ENCODE measurements at places on chromosomes 12 and 14.

DNA sequence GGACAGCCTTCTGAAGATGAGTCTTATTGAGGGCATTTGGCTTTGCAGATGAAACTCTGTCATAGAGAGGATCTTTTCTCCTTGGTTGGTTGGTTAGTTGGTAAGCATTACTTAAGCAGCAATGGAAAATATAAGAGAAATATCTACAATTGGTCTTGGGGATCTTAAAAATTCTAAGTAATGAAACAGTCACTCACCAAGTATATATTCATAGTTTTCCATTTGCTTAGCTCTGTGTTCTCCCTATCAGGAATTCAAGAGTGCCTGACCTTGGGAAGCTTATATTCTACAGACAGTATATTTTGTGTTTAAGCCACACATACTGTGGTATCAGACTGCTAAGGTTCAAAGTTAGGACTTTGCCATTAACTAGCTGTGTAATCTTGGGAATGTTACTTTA, at the start of gene OR5AU1:
Gene OR5AU1, minus strand, starts transcription at position 101 of the 400 bp plus-strand sequence. CDS start 191 bp downstream, outside the sequence.
- no peak for DNase-seq

DNA sequence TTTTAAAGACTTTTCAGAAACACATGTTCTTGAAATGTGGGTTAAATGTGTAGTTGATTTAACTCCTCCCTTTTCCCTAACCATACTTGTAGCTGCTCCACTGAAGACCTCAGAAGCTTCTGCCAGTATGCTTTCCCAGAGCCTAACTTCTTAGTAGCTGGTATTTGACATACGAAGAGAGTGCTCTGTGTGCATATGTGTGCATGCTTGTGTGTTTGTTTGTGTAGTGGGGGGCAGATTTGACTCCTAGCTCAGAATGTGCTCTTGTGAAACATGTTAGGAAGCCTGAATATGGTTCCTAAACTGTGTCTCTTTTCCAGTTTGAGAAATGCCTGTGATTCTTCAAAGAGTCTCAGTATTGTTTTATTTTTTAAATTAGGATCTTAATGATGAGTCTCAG, 420.4 kb downstream of the PCNX1 start:
- DNase-seq: no peak

- no peak for DNase-seq
Measured at GRCh38 chr14:27528328-27528727, 930.5 kb upstream of the NOVA1 start.

DNA sequence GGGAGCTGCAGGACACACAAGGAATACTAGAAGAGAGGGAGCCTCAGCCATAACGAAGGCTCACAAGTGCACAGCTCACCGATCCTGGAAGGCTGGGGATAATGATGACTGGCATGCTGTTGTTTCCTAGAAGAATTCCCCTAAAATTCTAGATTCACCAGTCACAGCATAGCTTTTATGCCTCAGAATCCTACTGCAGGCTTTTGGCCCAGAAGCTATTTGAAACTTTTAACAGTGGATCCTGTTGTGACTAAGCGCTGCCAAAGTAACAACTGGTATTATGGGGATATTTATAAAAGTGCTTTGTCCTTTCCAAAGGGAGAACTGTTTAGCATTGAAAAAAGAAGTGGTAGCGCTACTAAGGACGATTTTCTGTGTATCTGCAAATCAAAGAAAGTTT, 214.1 kb upstream of the PELI2 start:
- DNase-seq: no peak

DNA sequence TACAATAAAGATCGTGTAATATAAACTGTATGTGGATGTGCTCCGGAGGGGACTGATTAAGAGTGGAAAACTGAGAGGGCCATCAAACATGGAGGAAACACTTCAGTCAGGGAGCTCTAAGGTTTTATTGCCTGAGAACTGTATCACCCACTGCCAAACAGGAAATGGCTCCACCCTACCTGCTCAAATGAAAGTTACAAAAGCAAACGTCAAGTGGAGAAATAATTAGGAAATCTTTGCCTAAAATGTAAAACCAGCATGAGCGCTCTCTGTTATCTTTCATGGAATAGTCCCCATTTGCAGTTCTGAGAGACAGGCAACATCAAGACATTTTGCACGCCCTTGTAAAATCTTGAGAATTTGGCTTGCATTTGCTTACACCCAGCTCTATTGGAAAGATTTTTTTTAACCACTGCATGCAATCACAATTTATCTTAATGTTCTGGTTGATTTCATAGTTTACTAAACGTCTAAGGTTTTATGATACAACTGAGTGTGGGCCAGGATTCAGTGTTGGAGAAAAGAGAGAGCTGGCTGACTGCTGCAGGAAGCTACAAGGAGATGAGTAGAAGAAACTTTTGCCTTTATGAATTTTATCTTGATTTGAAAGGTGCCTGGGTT, 344.0 kb upstream of the PRICKLE1 start:
- DNase-seq: no peak

GRCh38 chr14:87877877-87878276, 115.1 kb downstream of the GALC start:
- DNase-seq: no peak

DNA sequence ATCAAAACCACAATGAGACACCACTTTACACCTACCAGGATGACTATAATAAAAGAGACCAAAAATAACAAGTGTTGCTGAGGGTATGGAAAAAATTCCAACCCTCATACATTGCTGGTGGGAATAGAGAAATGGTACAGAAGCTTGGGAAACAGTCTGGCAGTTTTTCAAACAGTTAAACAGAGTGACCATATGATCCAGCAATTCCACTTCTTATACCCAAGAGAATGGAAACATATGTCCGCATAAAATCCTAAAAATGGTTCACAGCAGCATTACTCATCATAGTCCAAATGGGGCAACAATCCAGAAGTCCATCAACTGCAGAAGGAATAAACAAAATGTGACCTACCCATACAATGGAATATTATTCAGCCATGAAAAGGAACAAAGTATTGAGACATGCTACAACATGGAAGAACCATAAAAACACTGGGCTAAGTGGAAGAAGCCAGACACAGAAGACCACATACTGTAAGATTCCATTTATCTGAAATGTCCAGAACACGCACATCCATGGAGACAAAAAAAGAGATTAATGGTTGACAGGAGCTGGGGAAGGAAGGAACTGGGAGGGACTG, 44.5 kb downstream of the CHGA start:
- no peak for DNase-seq

DNA sequence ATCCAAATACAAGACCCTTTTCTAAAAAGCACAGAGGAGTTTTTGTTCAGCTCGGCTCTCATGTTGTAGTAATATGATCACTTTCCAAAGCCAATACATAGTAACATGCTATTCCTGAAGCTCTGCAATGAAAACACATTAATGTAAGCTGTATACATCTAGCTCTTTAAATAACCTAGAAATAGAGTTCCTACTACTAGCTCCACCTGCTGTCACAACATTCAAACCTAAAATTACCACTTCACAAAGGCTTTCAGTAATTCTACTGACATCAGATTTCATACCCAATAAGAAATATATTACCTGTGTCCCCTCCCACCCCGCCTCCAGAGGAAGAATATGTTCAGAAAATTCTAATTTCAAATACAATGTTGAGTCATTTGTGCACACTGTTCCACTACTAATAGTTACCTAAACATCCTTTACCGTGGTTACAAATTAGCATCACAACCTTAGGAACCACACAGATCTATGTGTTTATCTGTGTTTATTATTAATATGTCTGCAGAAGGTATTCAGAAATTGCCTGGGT, 17.8 kb downstream of the EFCAB11 start:
- DNase-seq: no peak

DNA sequence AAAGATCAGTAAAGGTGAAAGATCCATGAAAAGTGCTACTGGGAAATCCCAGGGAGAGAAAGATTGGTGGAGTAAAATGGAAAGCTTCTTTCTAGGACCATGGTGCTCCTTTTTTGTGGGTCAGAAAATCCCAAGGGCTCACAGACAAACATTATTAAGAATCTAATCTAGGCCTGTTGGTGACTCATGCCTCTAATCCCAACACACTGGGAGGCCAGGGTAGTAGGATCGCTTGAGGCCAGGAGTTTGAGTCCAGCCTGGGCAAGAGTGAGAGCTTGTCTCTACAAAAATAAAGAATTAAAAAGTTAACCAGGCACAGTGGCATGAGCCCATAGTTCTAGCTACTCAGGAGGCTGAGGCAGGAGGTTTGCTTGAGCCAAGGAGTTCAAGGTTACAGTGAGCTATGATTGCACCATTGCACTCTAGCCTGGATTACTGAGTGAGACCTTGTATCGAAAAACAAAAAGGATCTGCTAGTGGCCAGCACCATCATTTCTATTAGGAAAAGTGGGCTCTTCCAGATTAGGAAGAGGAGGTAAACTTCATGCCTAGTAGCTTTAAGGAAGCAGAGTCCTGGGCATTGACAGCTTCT, 43.0 kb downstream of the TXNRD1 start:
- no peak for DNase-seq

DNA sequence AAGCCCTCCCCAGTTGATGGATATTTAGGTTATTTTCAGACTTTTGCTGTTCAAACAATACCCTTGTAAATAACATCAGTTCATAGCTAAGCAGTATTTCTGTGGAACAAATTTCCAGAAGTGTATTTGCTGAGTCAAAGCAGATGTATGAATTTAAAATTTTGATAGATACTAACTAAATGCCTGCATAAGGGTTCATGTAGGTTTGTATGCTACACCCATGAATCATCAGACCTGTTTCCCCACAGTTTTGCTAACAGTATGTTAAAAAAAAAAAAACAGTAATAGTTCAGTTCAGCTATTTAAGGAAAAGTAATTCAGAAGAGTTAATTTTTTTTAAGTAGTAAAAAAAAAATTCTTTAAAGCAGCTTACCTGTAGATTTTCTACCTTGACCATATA, 236.1 kb upstream of the DIO2 start:
- DNase-seq: no peak

GRCh38 chr12:64756376-64756775, 2.8 kb downstream of the GNS start:
- DNase-seq: no peak

- no peak for DNase-seq
Measured at GRCh38 chr12:108514468-108514972, 557 bp upstream of the FICD start.

DNA sequence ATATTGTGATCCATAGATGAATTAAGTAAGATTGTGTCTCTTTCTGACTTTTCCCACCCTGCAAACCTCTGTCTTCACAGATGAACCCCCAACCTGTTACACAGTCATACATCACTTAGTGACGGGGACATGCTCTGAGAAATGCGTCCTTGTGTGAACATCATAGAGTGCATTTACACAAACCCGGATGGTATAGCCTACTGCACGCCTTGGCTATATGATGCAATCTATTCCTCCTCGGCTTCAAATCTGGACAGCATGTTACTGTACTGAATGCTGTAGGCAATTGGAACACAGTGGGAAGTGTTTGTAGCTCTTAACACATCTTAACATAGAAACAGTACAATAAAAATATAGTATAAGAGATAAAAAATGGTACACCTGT, 7.4 kb upstream of the TESPA1 start:
- DNase-seq: no peak

GRCh38 chr14:97290977-97291376, 493.8 kb downstream of the VRK1 start:
- no peak for DNase-seq

GRCh38 chr12:23752245-23752644, 197.2 kb downstream of the SOX5 start:
- DNase-seq: no peak

GRCh38 chr12:116325336-116325664, 47.8 kb upstream of the MED13L start:
- DNase-seq: no peak

GRCh38 chr14:104473244-104473565, 106.4 kb upstream of the C14orf180 start:
- no peak for DNase-seq

DNA sequence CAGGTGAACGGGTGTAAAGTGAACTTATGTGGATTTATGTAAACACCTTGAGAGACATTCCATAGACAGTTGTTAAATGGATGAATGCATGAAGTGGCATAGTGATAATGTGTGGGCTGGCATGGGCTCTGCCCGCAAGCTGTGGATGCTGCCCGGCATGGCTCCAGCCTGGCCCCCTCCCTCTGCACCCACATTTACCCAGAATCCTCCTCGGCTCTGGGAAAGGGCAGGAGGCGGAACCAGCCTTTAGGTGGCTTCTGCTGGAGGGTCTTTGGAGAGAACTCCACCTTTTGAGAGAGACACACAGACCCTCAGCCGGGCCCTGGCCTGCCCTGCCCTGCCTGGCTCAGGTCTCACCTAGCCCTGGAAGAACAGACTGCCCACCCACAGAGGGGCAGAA, 18.7 kb downstream of the RASAL1 start:
- DNase-seq: no peak

- DNase-seq: no peak
Measured at GRCh38 chr12:32039347-32039746, 67.3 kb upstream of the BICD1 start.

DNA sequence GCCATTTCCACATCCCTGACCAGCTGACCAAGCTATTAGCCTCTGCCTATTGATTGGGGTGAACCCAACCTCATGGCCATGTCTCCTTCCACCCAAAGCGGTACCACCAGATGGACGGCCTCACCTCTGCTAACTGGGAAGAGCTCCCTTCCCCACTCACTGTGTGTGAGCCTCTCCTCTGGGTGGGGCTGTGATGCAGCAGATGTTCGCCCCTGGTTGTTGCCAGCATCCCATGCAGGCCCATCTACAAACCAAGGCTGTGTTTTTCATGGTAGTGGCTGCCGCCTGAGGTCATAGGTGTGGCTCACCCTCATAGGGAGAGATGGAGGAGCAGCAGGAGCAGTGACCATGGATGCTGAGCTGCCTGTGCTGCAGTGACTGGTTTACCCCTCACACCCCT, 47.6 kb upstream of the RD3L start:
- DNase-seq: no peak

- DNase-seq: no peak
Measured at GRCh38 chr12:130465046-130465445, 127.4 kb downstream of the PIWIL1 start.

- no peak for DNase-seq
Measured at GRCh38 chr12:76836633-76837032, 42.2 kb downstream of the CSRP2 start.

GRCh38 chr12:55092579-55092978, 33.6 kb upstream of the OR9K2 start:
- no peak for DNase-seq

GRCh38 chr12:27105746-27106536, 23.6 kb upstream of the C12orf71 start:
- no peak for DNase-seq

GRCh38 chr12:121154793-121155375, 22.2 kb downstream of the P2RX7 start:
- no peak for DNase-seq

- DNase-seq: no peak
Measured at GRCh38 chr14:46384611-46385010, 267.0 kb downstream of the RPL10L start.

- no peak for DNase-seq
Measured at GRCh38 chr14:61042220-61042619, 61.2 kb downstream of the SLC38A6 start.

DNA sequence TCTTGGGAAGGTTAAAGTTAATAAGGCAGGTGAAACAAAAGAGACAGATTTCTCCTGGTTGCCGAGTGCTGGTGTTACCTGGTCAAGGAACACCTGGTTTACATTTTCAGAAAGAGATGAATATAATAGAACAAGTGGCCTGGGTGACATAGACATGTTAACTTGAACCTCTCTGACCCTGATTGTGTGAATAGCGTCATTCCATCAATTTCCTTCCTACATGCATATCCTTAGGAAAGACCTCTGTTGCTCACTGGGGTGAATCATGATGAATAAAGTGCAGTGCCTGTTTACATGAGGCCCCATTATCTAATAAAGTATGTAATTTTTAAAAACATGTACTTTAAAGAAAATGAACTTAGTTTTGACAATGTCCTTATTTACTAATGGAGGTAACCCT, 1822.9 kb upstream of the FLRT2 start:
- DNase-seq: no peak
